Stimulated activated CD8-positive, alpha-beta memory T cell treated with anti-CD3 and anti-CD28 coated beads, Interleukin-2, amount 100 ng/mL, for 1 hour (primary cell): ENCODE measurements at places on chromosomes 2 and 18.

- DNase-seq: no peak
Measured at GRCh38 chr2:240160291-240161086, 20.0 kb upstream of the OTOS start.

GRCh38 chr2:101770726-101771125 is 73.2 kb downstream of the MAP4K4 start:
- DNase-seq: no peak

DNA sequence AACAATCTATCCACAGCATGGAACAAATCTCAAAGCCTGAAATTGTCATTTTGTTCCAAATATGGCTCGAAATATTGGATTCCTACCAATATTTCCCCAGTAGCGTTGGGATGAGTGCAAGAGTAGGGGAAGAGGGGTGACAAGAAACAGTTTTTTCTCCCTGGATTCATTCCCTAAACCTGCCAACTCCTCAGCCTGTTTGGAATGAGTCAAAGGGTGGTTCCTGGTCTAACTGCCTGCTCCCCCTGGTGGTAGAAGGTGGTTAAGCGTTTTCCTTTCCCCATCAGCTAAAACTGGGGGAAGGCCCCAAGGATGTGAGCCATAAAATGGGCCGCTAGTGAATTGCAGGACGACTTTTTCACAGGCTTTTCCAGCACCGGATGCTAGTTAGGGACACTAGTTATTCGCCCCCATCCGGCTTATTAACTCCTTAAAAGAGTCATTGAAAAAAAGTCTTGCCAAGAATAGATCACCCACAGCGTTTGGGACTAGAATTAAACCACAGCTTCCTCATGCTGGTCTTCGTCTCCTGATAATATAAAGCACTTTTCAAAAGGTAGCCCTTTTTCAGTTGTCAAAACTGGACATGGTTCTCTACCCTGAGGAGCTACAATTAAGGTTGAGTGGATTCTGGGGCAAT is 72.5 kb downstream of the DHRS9 start:
- peak; percentile 13 for DNase-seq

GRCh38 chr2:105317937-105318336 is 11.6 kb downstream of the TGFBRAP1 start:
- no peak for DNase-seq

GRCh38 chr2:3664925-3665324 is 6.9 kb downstream of the ALLC start:
- DNase-seq: no peak

- no peak for DNase-seq
Measured at GRCh38 chr18:23114911-23115310, 20.4 kb upstream of the CABLES1 start.

DNA sequence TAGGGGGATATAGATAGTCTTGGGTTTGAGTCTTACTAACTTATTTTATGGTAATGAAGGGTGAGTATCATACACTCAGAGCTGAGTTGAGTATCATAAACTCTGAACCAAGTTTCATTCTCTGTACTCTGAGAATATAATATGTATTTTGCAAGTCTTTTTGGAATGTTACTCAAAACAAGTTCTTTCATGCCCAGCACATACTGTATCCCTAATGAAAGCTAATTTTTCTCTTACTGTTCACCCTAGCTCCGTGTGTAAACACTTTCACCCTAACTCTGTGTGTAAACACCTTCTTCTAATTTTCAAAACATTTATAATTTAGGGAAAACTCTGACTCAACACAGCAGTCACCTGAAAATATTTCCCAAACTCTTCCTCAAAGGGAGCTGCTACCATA is 29.7 kb upstream of the CHST9 start:
- DNase-seq: no peak

GRCh38 chr2:105114551-105114950 is 76.7 kb downstream of the MRPS9 start:
- no peak for DNase-seq

DNA sequence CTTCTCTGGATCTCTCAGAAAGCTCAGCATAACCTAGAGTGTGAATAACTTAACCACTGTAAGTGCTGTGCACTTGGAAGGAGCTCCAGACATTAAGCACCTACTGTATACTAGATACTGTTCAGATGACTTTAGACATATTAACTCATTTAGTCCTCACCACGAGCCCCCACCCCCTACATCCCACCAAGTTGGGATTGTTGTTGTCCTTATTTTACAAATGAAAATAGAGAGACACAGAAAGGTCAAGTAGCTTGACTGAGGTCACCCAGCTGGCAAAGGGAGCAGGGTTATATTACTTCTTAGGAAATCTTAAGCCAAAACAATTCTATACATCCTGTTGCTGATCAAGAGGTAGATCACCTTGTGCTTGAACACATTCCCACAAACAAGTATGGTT is 234.2 kb upstream of the SMAD2 start:
- DNase-seq: no peak

- no peak for DNase-seq
Measured at GRCh38 chr2:204127238-204127637, 190.7 kb downstream of the ICOS start.

DNA sequence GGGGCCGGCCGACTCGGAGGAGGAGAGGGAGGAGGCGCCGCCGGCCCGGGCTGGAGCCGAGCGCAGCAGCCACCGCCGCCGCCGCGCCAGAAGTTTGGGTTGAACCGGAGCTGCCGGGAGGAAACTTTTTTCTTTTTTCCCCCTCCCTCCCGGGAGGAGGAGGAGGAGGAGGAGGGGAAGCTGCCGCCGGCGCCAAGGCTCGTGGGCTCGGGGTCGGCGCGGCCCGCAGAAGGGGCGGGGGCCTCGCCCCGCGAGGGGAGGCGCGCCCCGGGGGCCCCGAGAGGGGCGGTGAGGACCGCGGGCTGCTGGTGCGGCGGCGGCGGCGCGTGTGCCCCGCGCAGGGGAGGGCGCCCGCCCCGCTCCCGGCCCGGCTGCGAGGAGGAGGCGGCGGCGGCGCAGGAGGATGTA is 316 bp downstream of the CRIM1 start:
- no peak for DNase-seq

DNA sequence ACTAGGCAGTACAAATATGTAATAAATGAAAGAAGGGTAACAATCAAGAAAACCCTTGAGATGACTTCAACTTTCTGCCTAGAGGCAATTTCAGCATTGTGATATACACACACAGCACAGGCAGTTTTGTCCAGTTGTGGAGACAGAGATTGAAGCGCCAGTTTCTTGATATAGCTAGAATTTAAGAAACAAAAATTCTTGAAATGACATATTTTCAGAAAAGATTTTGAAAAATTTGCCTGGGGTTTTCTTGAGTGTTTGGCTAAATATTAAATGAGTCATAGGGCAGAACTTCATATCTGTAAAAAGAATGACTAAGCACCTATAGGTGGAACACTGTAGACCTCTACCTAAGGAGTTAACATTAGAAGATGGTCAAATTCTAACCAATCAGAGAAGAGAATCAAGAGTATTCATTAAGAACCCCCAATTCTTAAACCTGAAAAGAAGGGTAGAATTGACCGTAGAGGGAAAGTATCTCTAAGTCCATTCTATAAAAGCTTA is 1266.8 kb upstream of the TMEFF2 start:
- DNase-seq: no peak
